ENCODE measurements at places on chromosomes 5 and 9. TPM values are rescaled to one million over a fixed set of nuclear protein-coding genes. Genes with fewer than 3 reads are reported as not detected.

TMC1 gene
- polyA plus RNA-seq = 0.01 TPM

GRCh38 chr5:131514316-131515283 is 120.4 kb downstream of the RAPGEF6 start:
- DNase-seq = no peak

- no peak for DNase-seq
Observed at GRCh38 chr9:112091810-112092209, 83.3 kb downstream of the SUSD1 start.

DNA sequence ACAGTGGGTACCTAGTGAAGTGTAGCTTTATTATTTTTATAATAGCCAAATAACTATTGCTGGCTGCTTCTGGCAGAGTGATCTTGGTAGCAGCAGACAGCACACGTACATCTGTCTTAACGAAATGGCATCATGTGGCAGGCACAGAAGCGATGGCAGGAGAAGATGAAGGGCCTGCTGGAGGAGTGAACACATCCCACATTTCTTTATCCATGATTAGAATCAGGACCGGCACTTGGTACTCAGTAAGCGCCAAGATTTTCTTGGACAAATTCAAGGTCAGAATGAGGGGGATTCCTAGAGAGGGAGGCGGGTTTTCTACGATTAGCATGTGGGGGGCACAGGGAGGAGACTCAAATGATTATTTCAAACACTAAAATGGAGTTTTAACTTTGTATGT is 23.0 kb upstream of the ZNF366 start:
- DNase-seq = no peak

- no peak for DNase-seq
Observed at GRCh38 chr5:148963664-148964063, 99.2 kb downstream of the SH3TC2 start.

All from heart right ventricle (tissue), 16 donors.